ENCODE measurements at places on chromosomes 4 and X. TPM values are rescaled to one million over a fixed set of nuclear protein-coding genes. Genes with fewer than 3 reads are reported as not detected.
A peak's percentile ranks its signal among the peaks of the same experiment; 100 is the strongest.

SPANXD gene
- total RNA-seq, result not detected

GASK1B gene
- total RNA-seq, result 21.6 TPM

FRMPD3 gene
- total RNA-seq, result not detected

BBS7 gene
- total RNA-seq, result 9.4 TPM

PPEF1 gene
- total RNA-seq, result 0.24 TPM

P2RY10 gene
- total RNA-seq, result 2.3 TPM

GPAT3 gene
- total RNA-seq, result 16.7 TPM

MEPE gene
- not detected for total RNA-seq

PRSS12 gene
- total RNA-seq, result 12.9 TPM

AP1S2 gene
- 45.2 TPM for total RNA-seq

SH3RF1 gene
- total RNA-seq, result 45.3 TPM

TASL gene
- 1.1 TPM for total RNA-seq

- no peak for DNase-seq
Observed at GRCh38 chr4:181784881-181785280, 458.3 kb upstream of the TENM3 start.

GRCh38 chr4:41406113-41406516 is 131.8 kb upstream of the LIMCH1 start:
- DNase-seq, result no peak

DNA sequence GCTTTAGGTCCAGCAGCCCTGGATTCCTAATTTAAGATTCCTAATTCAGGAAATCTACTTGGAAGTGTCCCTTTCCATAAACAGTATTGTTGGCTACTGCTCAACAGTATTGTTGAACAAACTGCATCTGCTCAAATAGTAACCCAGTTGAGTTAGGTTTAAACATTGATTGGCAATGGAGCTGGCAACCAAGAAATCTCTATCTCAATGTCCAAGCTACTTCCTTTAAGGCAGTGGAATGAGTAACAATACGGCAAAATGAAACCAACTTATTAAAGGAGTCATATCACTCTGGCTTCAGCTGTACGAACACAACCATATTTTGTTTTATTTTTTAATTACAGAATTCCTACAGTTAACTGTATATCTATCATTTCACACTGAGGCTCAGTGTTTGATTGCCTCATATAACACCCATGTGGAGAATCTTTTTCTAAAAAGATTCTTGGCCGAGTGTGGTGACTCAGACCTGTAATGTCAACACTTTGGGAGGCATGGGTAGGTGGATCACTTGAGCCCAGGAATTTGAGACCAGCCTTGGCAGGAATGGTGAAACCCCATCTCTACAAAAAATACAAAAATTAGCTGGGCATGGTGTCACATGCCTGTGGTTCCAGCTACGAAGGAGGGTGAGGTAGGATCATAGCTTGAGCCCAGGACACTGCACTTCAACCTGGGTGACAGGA is 71.7 kb upstream of the IL13RA1 start:
- DNase-seq, result no peak

DNA sequence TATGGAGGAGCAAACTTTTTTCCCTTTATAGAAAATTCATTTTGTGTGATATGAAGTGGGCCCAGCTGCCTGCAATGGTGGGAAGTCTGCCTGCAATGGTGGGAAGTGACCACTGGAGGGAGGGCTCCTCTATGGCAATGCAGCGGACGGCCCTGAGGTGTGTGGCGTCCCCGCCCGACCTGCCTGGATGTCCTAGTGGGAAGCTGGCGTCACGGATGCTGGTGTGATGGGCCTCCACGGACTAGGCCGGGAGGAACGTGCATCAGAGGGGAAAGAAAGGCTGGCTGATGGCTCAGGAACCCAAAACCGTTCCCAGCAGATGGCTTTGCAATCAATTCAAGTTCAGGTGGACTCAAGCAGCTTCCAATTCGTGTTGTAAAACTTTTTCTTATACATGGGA is 177.9 kb downstream of the AFAP1 start:
- peak; percentile 74 for DNase-seq

GRCh38 chrX:2409796-2410195 is 91.0 kb downstream of the DHRSX start:
- peak; percentile 20 for DNase-seq

DNA sequence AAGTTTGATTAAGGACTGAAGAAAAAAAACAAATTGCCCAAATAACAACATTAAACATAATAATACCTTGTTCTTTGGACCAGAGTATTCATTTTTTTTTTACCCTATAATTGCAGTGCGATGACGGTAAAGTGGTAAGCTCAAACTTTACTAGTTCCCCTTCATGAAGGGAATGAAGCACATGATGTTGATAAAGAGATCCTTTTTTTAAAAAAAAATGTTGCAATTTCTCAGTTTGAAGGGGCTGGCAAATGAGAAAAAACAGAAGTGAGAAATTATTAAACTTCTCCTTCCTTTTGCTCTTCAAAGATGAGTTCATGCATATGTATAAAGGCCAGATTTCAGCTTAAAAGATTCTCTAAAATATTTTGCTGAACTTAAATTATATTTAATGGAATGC is 231.7 kb downstream of the C4orf33 start:
- no peak for DNase-seq

- DNase-seq, result no peak
Observed at GRCh38 chr4:88075336-88075735, 67.9 kb downstream of the PKD2 start.

GRCh38 chr4:10732235-10732913 is 47.8 kb upstream of the CLNK start:
- no peak for DNase-seq

DNA sequence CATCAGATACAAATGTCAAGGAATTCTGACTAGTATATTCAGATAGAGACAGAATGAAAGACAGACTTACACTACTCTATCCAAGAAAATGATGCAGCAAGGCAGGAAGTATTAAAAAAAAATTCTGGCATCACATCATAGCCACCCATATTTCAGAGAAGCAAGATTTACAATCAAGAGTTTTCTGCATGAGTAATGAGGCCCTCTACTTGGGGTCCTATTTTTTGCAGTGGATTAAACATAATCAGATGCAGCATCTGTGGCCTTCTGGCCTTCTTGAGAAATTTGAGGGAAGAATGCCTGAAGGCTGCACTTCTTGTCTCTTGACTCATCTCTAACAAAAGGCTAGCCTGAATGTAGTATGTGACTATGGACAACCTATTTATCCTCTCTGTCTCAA is 48.2 kb upstream of the SLIT2 start:
- no peak for DNase-seq

DNA sequence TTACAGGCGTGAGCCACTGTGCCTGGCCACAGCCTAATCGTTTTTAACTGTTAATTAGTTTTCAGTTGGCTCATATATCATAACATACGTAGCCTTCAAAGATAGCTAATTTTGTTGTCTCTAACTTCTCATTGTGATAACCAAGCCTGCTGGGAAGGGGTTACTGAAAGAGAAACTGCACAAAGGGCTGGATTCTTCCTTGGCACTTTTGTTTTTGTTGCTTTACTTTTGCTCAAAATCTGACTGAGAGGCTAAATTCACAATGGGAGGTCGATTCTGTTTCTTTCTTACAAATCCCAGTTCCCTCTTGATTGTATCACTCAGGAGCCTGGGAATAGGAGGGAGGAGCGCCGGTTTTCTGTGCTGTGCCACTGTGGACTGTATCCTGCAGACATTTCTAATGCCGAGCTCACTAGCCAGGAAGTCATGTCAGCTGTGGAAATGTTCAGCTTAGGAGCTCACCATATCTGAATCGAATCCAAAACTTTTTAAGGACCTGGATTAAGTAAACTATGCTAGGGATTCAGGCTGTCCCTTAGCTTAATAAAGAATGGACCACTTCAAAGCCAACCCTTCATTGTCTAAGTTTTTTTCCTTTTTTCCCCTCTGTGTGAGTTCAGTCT is 120.5 kb upstream of the FAT1 start:
- peak; percentile 44 for DNase-seq

- no peak for DNase-seq
Observed at GRCh38 chr4:39308611-39309010, 57.6 kb downstream of the RFC1 start.

GRCh38 chrX:47746446-47746845 is 87.5 kb upstream of the UXT start:
- DNase-seq, result no peak

DNA sequence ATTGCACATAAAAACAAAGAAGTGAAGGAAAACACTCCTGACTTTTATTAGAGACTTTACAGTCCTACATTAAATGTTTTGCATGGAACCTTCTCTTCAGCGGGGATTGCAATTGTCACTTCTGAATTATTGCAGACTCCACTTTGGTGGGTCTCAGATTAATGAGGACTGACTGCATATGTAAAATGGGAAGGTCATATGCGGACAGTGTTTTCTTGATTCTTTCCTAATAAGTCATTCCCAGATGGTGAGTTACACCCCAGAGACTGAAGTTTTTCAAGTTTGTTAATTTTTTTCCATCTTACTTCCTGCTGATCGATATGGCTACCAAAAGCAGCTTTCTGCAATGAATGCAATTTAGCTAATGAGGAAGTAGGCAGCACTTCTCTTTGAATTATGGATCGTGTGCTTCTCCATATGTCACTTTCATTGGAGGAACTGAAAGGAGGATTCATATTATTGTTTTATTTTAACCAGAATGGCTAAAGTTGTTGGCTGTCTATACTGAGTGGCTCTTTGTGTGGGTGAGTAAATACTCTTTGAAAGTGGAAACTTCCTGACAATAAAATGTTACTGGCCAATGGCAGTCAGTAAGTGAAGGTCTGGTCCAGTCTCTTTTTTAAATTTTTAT is 119.3 kb upstream of the CLNK start:
- no peak for DNase-seq

- DNase-seq, result no peak
Observed at GRCh38 chr4:17709763-17710068, 71.7 kb downstream of the FAM184B start.

GRCh38 chr4:13865871-13866669 is 238.5 kb upstream of the BOD1L1 start:
- no peak for DNase-seq

DNA sequence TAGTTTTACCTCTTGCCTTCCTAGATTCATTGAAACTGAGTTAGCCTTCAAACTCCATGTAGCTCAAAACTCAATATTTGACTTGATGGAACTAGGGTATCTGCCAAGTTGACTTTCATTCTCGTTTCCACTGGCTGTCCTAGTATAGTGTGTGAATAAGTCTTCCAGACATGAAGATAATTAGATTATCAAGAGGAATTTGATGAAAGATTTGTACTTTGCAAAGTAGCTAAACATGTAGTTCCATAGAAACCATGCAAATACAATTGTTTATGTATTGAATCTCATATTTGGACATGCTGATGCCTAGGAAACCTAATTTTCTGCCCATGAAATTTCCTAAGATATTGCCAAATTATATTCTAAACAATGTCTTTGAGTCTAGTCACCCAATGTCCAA is 297.5 kb downstream of the ARHGAP24 start:
- no peak for DNase-seq

DNA sequence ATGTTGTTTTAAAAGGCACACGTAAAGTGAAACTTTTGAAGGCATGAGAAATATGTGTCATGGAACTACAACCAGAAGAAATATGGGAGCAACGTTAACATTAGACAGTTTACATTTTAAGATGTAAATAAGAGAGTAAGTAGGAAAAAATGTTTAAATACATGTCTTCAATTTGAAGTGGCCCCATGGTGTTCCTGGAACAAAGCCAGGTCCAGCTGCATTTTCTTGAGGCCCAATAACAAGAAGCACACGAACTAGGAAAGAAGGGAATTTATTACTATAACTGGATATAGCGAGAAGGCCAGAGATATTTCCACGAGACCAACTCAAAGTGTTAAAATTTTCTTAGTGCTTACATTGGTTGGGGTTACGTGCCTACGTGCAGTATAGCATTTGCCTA is 458.1 kb downstream of the KCTD8 start:
- DNase-seq, result no peak

DNA sequence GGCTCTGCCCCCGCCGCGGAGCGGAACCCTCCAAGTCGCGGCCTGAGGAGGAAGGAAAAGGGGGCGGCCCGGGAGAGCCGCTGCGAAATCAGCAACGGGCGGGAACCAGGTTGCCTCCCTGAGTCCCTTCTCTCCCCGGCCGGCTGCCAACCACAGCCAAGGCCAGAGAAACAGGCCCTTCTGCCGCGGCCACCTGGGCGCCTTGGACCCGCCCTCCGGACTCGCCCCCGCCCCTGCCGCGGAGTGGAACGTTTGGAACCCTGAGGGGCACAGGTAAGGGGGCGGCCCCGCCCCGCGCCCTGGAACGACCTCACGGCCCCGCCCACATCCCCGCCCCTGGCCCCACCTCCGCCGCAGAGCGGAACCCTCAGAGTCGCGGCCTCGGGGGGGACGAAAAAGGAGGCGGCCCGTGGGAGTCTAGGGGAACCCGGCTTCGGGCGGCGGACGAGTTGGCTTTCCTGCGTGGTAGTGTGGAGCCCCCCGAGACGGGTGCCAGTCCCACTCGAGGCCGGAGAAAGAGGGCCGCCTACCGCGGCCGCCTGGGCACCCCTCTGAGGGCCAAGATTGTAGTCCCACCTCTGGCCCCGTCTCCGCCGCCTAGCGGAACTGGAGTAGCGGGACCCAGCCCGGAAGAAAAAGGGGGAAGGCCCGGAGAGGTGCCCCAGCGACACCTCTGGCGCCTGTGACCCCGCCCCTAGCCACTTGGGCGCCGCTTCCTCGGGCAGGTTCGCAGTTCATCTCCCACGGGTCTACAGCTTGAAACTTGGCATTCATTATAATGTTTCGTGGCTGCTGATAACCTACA is 669 bp upstream of the PHKA2 start:
- peak; percentile 91 for DNase-seq

GRCh38 chr4:54898056-54898562 is 227.3 kb downstream of the KDR start:
- DNase-seq, result no peak

GRCh38 chr4:159158985-159159384 is 56.1 kb downstream of the RAPGEF2 start:
- no peak for DNase-seq

DNA sequence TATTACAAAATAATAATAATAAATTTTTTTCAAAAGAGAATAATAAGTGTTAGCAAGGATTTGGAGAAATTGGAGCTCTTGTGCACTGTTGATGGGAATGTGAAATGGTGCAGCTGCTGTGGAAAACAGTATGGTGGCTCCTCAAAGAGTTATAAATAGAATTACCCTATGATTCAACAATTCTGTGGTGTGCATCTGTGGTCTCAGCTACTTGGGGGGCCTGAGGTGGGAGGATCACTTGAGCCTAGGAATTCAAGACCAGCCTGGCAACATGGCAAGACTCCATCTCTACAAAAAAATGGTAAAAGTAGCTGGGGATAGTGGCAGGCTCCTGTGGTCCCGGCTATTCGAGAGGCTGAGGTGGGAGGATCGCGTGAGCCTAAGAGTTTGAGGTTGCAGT is 19.6 kb downstream of the MND1 start:
- DNase-seq, result no peak

GRCh38 chr4:81577392-81577791 is 105.7 kb upstream of the RASGEF1B start:
- no peak for DNase-seq

- no peak for DNase-seq
Observed at GRCh38 chr4:82084747-82085146, 289.0 kb downstream of the HNRNPD start.

GRCh38 chr4:7828011-7828720 is 111.5 kb downstream of the AFAP1 start:
- DNase-seq, result no peak

Data from mucosa of descending colon (tissue), 3 donors.